ENCODE measurements at places on chromosomes 7 and 10. TPM values are rescaled to one million over a fixed set of nuclear protein-coding genes. Genes with fewer than 3 reads are reported as not detected.

GRCh38 chr7:23284871-23285270 lies 14.3 kb upstream of the MALSU1 start:
- H3K36me3 ChIP-seq: no peaks in the 10 kb centered on the region
- no peak for DNase-seq
- H3K4me1 ChIP-seq: no peaks in the 10 kb centered on the region
- H3K27me3 ChIP-seq: no peaks in the 10 kb centered on the region
- no peak overlapping the region for H3K27ac ChIP-seq

- no peak for DNase-seq
- H3K27me3 ChIP-seq: no peaks in the 10 kb centered on the region
- H3K4me1 ChIP-seq: no peaks in the 10 kb centered on the region
Observed at GRCh38 chr7:75572396-75572795, 80.3 kb downstream of the SPDYE5 start.

- no peak overlapping the region for H3K27ac ChIP-seq
- H3K4me1 ChIP-seq: no peaks in the 10 kb centered on the region
- H3K36me3 ChIP-seq: no peaks in the 10 kb centered on the region
- DNase-seq: no peak
- no peak overlapping the region for H3K4me3 ChIP-seq
Observed at GRCh38 chr7:140518370-140519006, 39.2 kb upstream of the MKRN1 start.

DNA sequence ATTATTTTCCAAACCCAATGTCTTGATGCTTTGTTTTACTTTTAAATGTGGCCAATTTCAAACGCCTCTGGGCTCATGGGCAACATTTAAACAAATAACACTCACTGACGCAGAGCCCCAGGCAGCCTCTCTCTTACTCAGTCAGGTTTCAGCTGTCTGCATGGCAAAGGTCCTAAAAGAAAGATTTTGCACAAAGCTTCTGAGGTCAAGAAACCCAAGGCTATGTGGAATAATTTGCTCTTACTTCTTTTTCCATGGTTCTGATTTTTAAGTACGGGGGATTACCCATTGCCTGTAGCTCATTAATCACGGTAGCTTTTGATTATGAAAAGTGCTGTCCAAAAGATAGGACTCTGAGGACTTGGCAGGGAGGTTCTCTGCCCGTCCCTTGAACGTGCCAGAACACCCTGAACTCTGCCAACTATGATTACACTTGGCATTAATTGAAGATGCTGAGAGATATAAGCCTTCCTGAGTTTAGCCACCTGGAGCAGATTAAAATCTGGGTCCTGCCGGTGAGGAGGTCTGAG lies 14.1 kb upstream of the MSRB2 start:
- H3K27me3 ChIP-seq: no peaks in the 10 kb centered on the region
- H3K4me3 ChIP-seq: no peak overlapping the region
- no peak for DNase-seq

- H3K27me3 ChIP-seq: no peaks in the 10 kb centered on the region
- H3K36me3 ChIP-seq: no peaks in the 10 kb centered on the region
- H3K27ac ChIP-seq: no peak overlapping the region
- no peak overlapping the region for H3K4me3 ChIP-seq
- no peak for DNase-seq
Observed at GRCh38 chr7:67019562-67020390, 23.1 kb downstream of the TYW1 start.

DNA sequence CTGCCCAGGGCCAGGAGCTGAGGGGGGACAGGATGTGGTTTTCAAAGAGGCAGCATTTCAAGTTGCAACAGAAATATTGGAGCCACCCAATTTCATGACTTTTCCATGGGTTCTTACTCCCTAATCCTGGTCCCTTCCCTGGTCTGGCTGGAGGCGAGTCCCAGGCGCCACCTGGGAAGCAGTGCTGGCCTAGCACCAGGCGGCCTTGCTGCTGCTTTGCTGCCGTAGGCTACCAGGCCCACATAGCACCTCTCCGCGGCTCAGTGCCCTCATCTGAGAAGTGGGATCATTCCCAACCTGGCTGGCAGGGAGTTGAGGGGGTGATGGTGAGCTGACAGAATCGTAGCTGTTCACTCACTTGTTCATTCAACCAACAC lies 33.7 kb downstream of the ZMIZ1 start:
- peaks cover 28% of the 10 kb centered on the region for H3K4me1 ChIP-seq
- H3K4me3 ChIP-seq: no peak overlapping the region
- no peaks in the 10 kb centered on the region for H3K27me3 ChIP-seq
- no peaks in the 10 kb centered on the region for H3K36me3 ChIP-seq

DNA sequence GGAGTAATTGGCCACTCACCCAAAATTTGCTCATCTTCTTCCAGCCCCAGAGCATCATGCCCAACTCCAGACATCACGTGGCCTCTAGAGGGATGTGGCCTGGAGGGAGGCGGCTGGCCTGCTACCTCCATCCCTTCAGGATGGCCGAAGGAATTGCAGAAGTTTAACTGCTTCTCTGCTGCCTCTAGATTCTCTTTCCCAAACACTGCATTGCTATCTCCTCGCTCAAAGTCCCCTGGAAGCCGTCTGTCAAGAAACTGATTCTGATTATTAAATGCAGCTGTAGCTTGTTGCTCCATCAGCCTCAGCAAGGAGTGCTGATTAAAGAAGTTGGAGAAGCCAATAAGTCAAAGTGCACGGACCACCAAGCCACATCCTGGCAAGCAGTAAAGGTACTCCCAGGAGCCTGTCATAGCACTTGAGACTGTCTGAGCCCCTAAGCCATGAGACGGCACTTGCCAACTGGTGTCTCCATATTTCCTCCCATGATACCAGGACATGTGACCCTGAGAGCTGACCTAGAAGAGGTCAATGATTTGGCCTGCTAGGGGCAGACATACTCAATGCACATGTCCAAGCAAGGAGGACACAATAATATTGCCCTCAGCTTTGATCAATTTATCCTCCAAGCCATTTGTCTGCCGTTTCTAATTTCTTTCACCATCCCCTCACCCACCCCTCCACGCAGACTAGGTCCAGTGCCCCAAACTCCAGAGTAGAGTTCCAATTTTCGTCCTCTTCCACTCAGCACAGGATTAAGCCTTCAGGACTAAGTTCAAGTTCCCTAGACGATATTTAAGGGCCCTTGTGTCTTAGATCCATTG lies 84.2 kb downstream of the TBXAS1 start:
- H3K36me3 ChIP-seq: no peaks in the 10 kb centered on the region
- no peaks in the 10 kb centered on the region for H3K27me3 ChIP-seq
- no peak overlapping the region for H3K4me3 ChIP-seq
- DNase-seq: no peak
- H3K4me1 ChIP-seq: peaks cover 24% of the 10 kb centered on the region
- H3K27ac ChIP-seq: no peak overlapping the region

DNA sequence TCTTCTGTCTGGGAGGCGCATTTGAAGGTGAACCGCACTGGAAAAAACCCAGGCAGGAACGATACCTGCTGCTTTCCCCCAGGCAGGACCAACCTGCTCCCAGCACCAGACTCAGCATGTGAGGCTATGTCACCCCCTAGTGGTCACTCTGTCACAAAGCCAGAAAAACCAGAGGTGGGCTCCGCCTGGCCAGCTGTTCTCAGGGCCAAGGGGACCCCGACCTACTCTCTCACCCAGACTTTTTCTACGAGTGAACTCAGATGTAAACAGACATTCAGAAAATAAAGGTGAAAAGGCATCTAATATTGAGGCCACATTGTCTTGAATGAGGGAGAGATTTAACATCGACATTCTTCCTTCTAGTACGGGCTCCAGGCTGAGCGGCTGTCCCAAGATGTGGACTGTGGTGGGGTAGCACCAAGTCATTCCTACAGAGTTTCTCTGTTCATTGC lies 117.3 kb downstream of the PRKAG2 start:
- no peaks in the 10 kb centered on the region for H3K36me3 ChIP-seq
- DNase-seq: peak; percentile 88
- no peaks in the 10 kb centered on the region for H3K27me3 ChIP-seq
- H3K27ac ChIP-seq: no peak overlapping the region

GRCh38 chr10:127358337-127358736 lies 161.9 kb upstream of the INSYN2A start:
- no peak overlapping the region for H3K4me3 ChIP-seq
- no peaks in the 10 kb centered on the region for H3K36me3 ChIP-seq
- H3K27me3 ChIP-seq: no peaks in the 10 kb centered on the region
- DNase-seq: no peak
- H3K27ac ChIP-seq: no peak overlapping the region
- no peaks in the 10 kb centered on the region for H3K4me1 ChIP-seq

DNA sequence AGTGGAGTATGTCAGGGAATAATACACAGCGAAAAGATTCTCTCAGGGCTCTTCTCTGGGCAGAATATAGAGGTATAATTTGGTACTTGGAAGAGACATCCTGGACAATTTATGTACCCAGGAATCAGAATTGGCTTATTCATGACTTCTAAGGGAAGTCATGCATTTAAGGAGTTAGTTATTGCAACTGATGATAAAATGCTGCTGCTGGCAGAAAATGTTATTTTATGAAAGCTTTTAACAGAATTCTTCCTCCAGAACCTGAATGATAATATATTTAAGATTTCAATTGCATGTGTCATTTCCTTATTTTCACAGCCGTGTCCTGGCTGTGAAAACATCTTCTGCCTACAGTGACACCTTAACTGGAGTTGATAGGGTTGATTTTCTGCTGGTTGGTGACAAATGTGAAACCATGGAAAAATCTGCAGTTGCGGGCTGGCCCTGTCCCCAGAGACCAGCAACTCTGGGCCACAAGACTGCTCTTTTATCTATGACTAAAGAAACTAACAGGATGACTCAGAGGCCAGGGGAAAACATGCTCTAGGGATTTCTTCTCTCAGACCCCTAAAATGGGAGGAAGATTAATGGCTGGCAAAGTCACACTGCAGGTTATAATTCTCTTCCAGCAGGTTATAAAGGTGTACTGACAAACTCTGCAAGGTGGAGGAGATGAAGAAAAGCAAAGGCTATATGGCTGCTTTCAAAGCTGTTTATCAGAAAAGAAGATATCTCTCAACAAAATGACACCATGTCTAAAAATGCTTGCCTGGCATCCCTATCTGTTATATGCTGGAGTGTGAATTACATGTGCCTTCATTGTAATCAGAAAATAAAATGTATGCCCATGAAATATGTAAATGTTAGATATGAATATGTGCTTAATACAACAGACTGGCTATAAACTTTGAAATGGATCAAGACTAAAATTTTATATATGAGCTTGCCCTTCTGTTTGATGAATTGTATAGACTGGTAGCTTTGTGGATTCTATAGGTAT lies 12.1 kb upstream of the TRUB1 start:
- no peak overlapping the region for H3K4me3 ChIP-seq
- H3K27ac ChIP-seq: peak overlapping the region; percentile 14
- no peaks in the 10 kb centered on the region for H3K27me3 ChIP-seq
- peak; percentile 23 for DNase-seq
- no peaks in the 10 kb centered on the region for H3K4me1 ChIP-seq
- H3K36me3 ChIP-seq: no peaks in the 10 kb centered on the region

DNA sequence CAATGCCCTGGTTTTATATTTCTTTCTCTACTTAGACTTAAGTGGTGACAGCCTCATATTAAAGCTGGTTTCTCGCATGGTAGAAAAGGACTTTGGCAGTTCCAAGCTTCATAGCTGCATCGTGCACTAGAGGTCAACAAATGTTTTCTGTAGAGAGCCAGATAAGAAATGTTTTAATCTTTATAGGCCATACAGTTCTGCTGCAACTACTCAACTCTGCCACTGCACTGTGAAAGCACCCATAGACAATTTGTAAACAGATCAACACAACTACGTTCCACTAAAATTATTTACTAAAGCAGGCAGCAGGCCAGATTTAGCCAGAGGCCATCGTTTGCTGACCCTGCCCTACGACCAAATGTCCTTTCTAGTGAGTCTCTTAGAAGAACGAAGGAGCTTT lies 36.7 kb downstream of the CSGALNACT2 start:
- H3K36me3 ChIP-seq: no peaks in the 10 kb centered on the region
- H3K4me3 ChIP-seq: no peak overlapping the region
- no peaks in the 10 kb centered on the region for H3K4me1 ChIP-seq
- H3K27ac ChIP-seq: peak overlapping the region; percentile 30
- DNase-seq: no peak
- H3K27me3 ChIP-seq: no peaks in the 10 kb centered on the region

DNA sequence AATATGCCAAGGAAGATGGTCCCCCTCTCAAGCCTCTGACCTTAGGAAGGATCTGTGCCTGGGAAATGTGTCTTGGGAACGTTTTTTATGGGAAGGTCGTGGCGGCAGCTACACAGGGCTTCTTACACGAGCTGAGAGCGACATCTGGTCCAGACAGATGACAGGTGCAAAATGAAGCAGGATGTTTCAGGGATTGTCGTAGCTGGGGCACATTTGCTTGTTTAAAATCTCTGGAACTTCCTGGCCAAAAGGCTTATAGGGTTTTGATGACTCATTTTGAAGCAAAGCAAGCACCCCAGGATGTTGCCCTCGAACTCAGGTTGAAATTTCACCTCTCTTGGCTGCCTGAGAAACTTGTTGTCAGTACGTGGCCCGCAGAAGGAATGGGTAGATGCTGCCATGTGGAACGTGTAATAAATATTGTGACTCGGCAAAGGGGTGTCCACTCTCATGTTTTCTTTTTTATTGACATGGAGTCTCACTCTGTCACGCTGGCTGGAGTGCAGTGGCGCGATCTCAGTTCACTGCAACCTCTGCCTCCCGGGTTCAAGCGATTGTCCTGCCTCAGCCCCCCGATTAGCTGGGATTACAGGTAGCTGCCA lies 117.5 kb downstream of the CAMK1D start:
- H3K4me1 ChIP-seq: no peaks in the 10 kb centered on the region
- H3K27ac ChIP-seq: no peak overlapping the region
- H3K36me3 ChIP-seq: no peaks in the 10 kb centered on the region

DNA sequence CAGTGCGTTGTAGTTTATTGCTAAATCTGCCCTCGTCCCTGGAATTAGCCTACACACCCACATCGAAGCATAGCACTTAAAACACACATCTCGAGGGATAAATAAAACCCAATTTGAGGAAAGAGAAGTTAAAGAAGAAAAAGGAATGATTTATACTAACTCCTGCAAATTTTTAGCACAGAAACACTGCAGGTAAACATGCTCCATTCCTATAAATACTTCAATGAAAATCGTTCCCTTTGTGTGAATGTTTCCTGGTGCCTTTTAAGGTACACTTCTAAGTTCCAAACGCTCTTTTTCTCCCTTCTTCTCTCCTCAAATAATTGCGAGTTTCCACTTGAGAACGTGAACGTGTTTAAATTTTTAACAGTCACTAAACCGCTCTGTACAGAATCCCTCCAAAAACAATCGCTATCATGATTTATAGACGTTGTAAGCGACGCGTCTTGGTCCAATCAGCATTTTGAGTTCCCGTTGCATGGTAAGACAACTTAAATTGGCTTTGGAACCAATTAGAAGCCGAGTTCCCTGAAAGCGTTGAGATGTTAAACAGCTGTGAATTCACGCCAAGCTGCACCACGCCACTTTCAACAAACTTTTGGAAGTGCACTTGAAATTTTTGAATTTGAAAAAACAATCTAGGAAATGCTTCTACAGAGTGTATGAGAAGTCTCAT lies 12.5 kb upstream of the EBLN1 start:
- no peaks in the 10 kb centered on the region for H3K36me3 ChIP-seq
- peak overlapping the region; percentile 46 for H3K4me3 ChIP-seq
- H3K27me3 ChIP-seq: no peaks in the 10 kb centered on the region
- H3K27ac ChIP-seq: peak overlapping the region; percentile 38
- peaks cover 3% of the 10 kb centered on the region for H3K4me1 ChIP-seq

ZNF316 gene
- polyA plus RNA-seq: 26.7 TPM

DYNC1I1 gene
- 5.6 TPM for polyA plus RNA-seq

CNPY1 gene
- not detected for polyA plus RNA-seq

NPTX2 gene
- 5.5 TPM for polyA plus RNA-seq

HECW1 gene
- polyA plus RNA-seq: 4.0 TPM

TFPI2 gene
- 87.3 TPM for polyA plus RNA-seq

SVIL gene
- polyA plus RNA-seq: 64.2 TPM

TET1 gene
- 3.2 TPM for polyA plus RNA-seq

SORBS1 gene
- 17.0 TPM for polyA plus RNA-seq

Data from hepatocyte (in vitro differentiated cells).